ENCODE measurements at places on chromosomes 11 and 22. TPM values are rescaled to one million over a fixed set of nuclear protein-coding genes. Genes with fewer than 3 reads are reported as not detected.

Gene YIF1A
- 152 TPM for total RNA-seq

Gene SAA1
- not detected for total RNA-seq

Gene C11orf21
- not detected for total RNA-seq

Gene LGALS12
- not detected for total RNA-seq

Gene MMP12
- total RNA-seq: 0.18 TPM
